ENCODE measurements at places on chromosomes 16 and 17.

DNA sequence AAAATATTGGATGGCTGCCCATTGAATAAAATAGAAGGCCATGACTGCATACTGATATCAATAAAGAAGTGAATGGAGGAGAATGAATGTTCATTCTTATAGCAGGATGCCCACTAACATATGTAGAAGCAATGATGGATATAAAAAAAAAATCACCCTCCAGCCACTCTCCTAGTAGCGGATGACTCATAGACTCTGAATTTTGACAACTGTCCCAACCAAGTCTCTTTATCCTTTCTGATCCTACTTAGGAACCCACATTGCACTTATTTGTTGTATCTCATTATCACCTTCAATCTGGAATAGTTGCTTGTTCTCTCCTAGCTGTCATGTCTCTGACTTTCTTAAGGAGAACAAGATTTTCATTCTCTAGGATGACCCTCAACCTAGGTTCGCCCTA, 429.9 kb downstream of the HS3ST3B1 start:
- no peak for DNase-seq

DNA sequence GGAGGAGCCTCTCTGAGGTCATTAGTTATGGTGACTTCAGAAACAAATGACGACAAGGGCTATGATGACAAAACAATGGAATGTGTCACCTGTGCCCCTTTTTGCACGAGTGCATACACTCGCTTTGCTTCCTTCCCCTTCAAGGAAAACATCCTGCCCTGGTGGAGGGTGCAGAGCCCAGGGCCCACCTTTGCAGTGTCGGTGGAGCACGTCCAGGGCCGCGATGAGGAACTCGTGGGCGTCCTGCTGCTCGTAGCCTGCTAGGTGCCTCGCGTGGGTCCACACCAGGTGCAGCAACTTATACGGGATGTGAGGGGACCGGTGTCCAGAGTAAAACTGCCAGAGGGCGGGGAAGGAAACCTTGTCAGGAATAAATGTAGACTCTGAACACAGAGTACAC, 27.2 kb downstream of the USP22 start:
- DNase-seq, result no peak

DNA sequence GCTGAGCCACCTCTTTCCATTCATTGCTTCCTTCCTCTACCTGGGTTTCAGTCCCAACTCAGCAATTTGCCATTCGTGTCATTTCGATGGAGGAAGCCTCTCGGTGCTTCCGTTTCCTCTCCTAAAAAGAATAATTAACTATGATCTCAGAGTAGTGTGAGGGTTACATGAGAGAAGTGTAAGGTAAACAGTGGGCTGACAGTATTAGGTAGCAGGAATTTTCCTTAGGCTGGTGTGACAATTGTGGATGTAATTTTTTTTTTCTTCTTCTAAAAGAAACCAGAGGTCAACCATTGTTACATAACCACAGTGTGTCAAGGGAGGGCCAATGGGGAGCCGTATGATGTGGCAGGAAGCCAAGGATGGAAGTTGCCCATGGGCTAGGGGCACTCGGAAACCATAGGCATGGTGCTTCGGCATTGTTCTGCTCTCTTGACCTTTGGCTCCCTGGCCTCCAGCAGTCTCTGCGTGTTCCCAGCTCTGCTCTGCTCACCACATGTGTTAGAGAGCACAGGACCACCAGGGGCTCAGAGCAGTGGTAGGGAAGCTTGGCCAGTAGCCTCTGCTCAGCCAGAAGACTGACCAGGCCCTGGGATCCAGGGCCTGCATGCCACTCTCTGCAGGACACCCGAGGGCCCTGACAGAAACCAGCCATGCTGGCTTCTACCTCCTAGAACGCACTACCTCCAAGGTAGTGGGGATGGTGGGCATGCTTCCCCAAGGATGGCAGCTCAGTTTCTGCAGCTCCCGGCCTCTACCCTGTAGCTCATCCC, 2.0 kb upstream of the TOP2A start:
- DNase-seq, result no peak

DNA sequence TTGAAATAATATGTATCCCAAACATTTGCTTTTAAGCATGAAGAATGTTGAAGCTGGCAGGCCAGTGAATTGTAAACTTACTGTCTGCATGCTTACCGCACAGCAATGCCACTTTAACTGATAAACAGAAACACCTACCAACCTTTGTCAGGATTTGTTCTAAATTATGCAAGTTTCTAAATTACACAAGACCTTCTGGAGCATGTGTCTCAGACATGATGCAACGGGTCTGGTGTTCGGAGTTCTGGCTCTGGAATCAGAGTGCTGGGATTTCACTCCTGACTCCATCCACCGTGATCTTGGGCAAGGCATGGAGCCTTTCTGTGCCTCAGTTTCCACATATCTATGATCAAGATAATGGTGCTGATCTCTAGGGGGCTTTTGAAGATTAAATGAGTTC, 111.2 kb downstream of the CCT6B start:
- no peak for DNase-seq

DNA sequence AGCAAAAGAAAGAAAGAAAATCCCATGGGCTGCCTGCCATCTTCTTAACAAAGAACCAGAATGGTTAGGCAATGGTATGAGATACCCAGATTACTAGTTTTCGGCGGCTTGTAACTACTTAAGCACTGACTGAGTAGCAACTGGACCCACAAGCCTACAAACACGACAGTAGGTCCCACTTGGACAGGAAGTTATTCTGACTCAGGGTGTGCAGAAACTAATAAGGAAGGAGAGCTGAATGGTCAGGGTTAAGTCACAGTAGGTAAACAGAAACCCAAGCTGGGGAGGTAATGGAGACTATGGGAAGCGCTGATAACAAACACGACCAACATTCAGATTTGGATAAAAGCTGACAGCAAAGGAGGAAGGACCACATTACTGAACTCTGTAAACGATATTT, 10.4 kb upstream of the HLF start:
- DNase-seq, result no peak
